LNCaP clone FGC (cell line): ENCODE measurements at places on chromosomes 1 and 21.

GRCh38 chr1:29855561-29856160, 619.3 kb downstream of the PTPRU start:
- no peak for DNase-seq

- no peak for DNase-seq
Measured at GRCh38 chr1:17122521-17123164, 3.4 kb upstream of the PADI2 start.

DNA sequence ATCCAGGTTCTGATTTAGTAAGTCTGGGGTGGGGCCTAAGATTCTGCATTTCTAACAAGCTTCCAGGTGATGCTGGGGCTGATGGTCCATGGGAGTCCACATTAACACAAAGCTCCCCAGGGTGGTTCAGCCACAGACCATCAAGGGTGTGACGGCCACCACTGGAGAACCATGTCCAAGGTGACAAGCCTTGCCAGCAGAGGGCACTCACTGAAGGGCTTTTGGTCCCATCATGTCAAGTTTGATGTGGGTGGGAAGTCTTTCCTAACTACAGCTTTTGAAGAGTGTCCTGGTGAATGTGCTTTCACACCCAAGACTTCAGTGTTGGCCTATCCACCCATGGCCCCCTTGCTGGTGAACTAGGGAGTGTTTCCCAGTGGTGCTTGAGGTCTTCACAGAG, 67.1 kb downstream of the UBE2T start:
- no peak for DNase-seq

DNA sequence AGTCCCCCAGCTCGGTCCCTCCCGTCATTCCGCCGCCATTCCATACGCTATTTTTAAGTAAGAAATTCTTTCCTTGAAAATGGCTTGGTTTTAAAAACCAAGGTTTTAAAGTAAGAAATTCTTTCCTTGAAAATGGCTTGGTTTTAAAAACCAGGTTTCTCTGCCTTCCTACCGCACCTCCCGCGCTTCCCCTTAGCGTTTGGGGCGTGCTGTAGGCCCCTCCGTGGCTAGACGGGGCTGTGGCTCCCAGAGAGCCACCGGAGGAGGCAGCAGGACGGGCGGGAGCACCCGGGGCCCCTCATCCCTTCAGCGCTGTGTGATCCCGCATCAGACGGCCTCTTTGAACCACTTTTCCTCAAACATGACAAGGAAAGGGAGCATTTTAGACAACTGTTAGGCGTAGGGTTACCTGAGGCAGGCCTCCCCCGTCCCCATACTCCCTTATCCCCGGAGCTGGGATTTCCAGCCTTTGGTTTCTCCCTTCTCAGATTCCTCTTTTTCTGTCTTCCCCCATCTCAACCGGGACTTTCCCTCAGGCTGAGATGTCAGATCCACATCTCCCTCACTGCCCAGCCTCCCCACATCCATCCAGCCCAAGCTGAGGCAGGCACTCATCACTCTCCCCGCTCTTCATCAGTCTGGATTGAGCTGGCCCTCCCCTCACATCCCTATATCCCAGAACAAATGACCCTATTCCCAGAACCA, 541 bp upstream of the CD58 start:
- DNase-seq, result no peak
